ENCODE measurements at places on chromosomes 7 and 10. TPM values are rescaled to one million over a fixed set of nuclear protein-coding genes. Genes with fewer than 3 reads are reported as not detected.

Gene MINPP1
- 17.9 TPM for total RNA-seq

Gene FAM107B
- 2.6 TPM for total RNA-seq

Gene CUX1
- total RNA-seq, result 45.6 TPM

GRCh38 chr7:101595246-101595645, 33.9 kb downstream of the MYL10 start:
- DNase-seq, result no peak

Gene TMEM213
- not detected for total RNA-seq

DNA sequence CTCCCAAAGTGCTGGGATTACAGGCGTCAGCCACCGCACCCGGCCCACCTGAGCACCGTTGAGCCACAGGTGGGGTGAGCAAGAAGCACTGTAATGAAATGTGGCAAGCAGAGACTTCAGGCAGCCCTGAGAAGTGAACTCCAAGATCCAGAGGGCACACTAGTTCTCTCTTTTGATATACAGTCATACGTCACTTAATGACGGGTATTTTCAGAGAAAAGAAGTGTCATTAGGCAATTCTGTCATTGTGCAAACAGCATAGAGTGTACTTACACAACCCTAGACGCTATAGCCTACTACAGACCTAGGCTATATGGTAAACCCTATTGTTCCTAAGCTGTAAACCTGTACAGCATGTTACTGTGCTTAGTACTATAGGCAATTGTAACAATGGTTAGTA, 7.9 kb downstream of the PANK1 start:
- no peak for DNase-seq

Gene SPDYE2
- not detected for total RNA-seq

DNA sequence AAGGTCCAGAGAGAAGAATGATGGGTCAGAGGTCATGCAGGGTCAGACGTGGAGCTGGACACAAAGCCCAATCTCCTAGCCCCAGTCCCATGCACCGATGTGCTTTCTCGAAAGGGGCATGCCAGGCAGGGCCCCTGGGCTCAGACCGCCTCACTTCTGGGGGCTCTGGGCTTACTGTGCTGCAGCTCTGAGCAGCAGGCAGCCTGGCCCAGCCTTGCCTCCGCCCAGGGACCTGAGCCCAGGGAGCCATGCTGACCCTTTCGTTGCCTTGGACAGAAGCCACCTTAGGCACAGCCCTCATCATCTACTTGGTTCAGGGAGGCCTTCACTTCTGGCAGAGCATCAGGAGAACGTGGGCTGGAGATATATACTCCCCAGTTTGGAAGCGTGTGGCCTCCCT, 161.2 kb downstream of the GRK5 start:
- DNase-seq, result no peak

- peak; percentile 92 for DNase-seq
Observed at GRCh38 chr10:29949411-29950011, 109.9 kb downstream of the JCAD start.

DNA sequence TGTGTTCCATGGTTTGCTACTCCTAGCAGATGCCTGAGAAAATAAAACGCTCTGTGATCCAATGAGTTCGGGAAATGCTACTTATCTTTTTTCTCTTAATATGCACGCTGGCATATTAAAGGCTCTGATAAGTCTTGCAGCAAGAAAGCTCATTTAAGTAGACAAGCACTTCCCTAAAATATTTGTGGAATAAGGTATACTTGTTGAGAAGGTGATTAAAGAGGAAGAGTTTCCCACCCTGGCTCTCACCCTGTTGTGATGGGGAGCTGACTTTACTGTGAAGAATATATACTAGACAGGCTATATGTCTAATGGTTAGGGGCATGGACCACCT, 279.4 kb downstream of the RPS24 start:
- no peak for DNase-seq

Gene TMEM243
- total RNA-seq, result 19.5 TPM

DNA sequence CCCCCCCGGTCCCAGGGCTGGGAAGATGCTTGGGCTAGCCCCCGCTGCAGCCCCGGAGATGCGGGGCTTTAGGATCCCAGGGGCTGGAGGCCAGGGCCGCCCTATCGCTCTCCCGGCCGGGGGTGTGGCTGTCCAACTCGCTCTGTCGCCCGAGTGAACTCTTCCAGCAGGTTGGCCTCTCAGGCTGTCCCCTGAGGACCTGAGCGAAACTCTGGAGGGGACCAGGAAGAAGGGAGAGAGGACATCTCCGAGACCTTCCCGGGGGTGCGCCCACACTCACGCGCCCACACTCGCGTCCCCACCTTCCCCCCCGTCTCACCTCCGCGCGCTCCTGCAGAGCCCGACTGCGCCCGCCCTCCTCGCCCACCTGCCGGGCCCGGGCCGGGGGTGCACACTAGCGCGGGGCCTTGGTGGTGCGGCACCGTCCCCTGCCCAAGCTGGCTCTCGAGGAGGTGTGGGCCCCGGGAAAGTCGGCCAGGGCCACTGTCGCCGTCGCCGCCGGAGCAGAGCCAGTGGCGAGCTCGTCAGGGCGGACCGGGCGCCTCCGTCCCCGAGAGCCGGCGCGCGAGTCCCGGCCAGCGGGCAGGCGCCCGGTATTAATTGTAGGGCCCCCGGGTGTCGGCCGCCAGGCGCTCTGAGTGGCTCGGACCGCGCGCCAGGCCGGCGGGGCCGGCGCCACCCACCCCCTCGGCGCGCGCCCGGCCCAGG, 101.7 kb upstream of the SVIL start:
- DNase-seq, result peak; percentile 61

GRCh38 chr10:10745291-10745690, 272.4 kb upstream of the CELF2 start:
- DNase-seq, result no peak

DNA sequence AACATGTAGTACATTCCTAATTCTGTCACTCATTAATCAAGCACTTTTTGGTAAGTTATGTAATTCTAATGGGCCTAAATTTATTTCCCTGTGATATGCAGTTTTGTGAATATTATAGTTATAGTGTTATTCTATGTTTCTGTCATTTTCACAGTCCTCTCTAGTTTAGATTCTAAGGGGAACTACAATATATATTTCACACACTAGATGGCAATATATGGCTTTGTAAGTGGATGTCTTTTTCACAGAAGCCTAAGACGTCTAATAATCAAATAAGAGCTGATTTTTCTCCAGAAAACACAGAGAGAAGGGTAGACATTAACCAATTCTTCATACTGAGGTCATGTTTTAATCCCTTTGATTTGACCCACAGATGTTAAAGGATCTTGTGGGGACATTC, 18.0 kb downstream of the RNLS start:
- peak; percentile 13 for DNase-seq

Gene KCNMA1
- 46.4 TPM for total RNA-seq

Gene ADAM12
- 8.2 TPM for total RNA-seq

Gene KNDC1
- total RNA-seq, result 0.83 TPM

Gene MPP7
- total RNA-seq, result 23.0 TPM

DNA sequence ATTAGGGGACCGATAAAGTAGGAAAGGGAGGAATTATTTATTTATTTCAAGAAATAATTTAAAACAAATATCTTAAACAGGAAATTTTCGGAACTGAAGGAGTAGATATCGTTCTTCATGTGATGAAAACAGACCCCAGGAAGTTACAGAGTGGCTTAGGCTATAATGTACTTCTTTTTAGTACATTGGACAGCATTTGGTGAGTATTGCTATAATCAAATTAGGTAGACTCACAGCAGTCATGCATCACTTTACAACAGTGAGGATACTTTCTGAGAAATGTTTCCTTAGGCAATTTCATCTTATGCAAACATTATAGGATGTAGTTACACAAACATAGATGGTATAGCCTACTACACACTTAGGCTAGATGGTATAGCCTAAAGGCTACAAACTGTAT, 33.0 kb downstream of the FAM237B start:
- no peak for DNase-seq

DNA sequence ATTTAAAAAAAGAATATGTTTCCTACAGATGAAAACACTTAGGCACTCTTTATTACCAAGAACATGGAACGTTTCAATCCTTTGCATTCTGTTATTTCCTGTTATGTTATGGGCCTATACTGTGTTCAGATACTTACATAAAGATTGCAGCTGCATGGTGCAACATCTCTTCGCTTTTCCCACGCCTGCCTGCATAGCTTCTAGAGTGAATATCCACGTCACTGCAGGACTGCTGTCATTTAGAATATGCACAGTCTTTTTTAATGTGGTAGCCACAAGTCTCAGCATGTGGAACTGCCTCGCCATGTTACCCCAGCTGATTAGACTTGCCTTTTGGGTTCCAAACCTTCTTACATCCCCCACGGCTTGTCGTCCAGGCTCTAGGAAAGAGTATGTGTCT, 69.6 kb upstream of the GATA3 start:
- no peak for DNase-seq

- no peak for DNase-seq
Observed at GRCh38 chr7:156603629-156604028, 36.9 kb upstream of the RNF32 start.

DNA sequence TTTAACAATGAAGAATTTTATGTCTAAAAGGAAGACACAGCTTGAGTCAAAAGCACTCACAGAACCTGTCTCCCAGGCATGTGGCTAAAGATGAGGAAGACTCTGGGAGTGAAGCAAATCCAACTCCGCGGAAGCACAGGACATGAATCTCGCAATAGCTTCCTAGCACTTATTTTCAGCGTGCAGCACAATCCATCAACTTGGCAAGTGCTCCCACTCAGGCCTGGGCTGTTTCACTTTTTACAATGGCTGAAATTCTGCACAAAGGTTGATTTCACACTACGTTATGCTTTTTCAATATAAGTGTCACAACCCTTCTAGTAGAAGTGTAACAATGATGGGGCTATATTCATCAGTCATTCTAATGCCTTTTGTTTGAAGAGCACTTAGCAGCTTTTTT, 180.2 kb downstream of the XPNPEP1 start:
- DNase-seq, result no peak

Gene OPALIN
- not detected for total RNA-seq

Gene PTEN
- 104 TPM for total RNA-seq

DNA sequence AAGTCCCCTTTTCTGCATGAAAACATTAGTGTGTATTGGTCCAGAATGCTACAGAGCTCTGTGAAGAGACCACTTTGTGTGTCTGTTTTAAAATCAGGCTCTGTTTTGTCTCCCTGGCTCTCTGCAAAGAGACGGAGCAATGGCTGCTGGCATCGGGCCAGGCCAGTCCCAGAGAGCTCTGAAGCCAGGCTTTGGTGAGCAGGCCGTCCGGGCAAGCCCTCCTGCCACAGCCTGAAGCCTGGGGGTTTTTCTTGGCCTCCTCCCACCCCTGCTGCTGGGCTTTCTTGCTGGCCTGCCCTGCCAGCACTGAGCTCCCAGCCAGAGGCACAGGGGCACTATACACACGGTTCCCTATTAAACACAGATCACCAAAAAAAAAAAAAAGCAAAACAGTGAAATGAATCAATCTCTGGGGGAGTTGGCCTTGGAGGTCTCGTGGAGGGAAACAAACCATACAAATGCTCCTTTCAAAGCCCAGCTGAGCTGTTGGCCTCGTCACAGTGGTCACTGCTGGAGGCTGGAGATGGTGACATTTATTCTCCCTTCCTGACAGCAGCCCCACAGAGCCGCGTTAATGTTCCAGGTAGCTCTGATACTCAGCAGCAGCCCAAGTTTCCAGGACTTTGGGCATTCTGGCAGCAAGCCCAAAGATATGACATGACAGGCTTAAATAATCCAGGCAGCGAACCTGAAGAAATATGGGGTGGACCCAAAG, 237.2 kb downstream of the TCF7L2 start:
- DNase-seq, result peak; percentile 14

GRCh38 chr10:7605565-7606295, 61.0 kb downstream of the ITIH5 start:
- DNase-seq, result no peak

GRCh38 chr10:77392851-77393250, 244.8 kb downstream of the KCNMA1 start:
- peak; percentile 100 for DNase-seq

Gene DCLRE1C
- total RNA-seq, result 8.8 TPM

GRCh38 chr7:116024826-116025809, 5.4 kb downstream of the TFEC start:
- DNase-seq, result peak; percentile 3

Gene RPEL1
- 0.17 TPM for total RNA-seq

DNA sequence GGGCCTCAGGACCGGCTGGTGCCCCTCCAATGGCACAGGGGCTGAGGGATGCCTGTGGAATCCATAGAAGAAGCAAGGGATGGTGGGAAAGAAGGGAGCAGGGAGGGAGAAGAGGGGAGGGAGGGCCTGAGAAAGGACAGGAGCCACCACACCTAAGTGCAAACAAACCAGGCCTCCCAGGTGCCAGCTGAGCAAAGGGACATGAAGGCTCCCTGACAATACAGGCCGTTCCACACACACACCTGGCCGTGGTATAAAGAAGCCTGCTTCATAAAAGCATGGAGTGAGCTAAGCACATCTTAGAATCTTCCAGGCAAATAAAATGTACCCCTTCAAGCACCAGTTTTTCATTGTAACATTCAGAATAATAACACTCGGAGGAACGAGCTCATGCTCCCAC, 54.0 kb downstream of the OAT start:
- no peak for DNase-seq

- DNase-seq, result peak; percentile 20
Observed at GRCh38 chr10:101588879-101589278, 758 bp downstream of the DPCD start.

GRCh38 chr7:123961771-123962170, 36.7 kb downstream of the SPAM1 start:
- peak; percentile 32 for DNase-seq

- DNase-seq, result peak; percentile 60
Observed at GRCh38 chr7:485188-486081, 34.2 kb downstream of the PDGFA start.

Gene WDFY4
- not detected for total RNA-seq

Gene HMX3
- 0.26 TPM for total RNA-seq

GRCh38 chr10:129713659-129714265, 246.7 kb downstream of the MGMT start:
- DNase-seq, result no peak

DNA sequence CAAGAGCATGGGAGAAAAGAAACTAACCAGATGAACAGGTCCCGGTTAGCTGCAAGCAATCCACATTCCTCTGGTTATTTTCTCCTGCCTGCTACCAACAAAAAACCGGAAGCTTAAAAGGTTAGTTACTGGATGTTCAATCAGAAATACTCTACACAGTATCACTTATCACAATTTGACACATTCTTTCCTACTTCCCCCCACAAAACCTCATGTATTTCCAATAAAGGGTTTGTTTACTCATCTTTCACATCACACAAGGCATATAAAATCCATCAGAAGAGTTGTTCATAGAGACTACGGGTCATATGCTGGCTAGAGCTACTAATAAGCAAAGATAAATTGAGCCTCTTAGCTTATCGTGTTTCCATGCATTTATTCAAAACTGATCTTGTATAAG, 4.8 kb downstream of the SLC25A28 start:
- no peak for DNase-seq

Measured in mammary epithelial cell (primary cell).